Stimulated activated CD4-positive, alpha-beta T cell treated with anti-CD3 and anti-CD28 coated beads, Interleukin-1b, Interleukin-23, amount 100 ng/mL, for 1 hour (primary cell): ENCODE measurements at places on chromosomes 1 and 21.

- DNase-seq = no peak
These were observed 14.3 kb downstream of the DAP3 start for GRCh38 chr1:155703216-155703615.

DNA sequence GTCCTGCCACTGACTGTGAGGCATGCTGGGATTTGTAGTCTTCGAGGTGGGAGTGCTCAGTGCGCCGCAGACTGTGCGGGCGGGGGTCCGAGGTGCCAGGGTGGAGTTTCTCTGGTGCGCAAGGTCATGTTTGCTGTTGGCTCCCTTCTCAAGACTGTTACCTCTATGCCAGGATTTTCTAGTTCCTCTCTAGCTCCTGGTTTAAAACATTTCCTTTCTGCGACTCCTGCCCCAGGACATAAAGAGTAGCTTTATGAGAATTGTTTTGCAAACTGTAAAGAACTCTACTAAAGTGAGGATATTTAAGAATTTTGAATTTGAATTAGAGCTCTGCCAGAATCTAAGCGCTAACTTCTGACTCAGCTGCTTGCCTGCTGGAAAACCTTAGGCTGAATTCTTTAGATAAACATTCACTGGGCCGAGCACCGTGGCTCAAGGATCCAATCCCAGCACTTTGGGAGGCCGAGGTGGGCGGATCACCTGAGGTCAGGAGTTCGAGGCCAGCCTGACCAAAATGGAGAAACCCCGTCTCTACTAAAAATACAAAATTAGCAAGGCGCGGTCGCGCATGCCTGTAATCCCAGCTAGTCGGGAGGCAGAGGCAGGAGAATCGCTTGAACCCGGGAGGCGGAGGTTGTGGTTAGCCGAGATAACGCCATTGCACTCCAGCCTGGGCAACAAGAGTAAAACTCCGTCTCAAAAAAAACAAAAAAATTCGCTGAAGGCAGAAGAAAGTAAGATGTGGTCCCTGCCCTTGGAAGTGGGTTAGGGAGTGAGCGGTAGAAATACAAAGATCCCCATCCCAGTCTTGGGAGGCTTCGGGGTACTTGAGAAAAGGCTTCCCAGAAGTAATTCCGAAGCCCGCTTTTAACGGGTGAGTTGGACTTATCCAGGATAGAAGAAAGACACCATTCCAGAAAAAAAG lies 992 bp upstream of the USP48 start:
- DNase-seq = no peak

GRCh38 chr1:233042834-233043233 lies 92.4 kb downstream of the NTPCR start:
- DNase-seq = no peak

DNA sequence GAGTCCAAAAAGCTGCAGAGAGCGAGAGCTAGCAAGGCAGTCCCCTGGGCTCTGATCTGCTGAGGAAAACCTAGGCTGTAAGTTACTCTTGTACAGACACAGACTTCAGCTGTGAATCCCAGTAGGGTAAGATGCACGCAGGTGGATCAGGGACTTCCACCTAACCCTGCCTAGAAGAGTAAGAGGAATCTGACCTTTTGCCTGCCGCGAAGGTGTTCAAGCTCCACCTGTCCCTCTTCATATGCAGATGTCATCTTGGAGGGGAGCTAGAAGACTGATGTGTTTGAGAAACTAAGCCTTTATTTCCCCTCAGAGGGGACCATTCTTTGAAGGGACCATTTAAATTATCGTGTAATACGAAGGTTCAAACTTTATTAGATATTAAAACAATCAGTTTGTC lies 108.6 kb upstream of the USP24 start:
- DNase-seq = no peak

- DNase-seq = no peak
These were observed 29.0 kb upstream of the JAK1 start for GRCh38 chr1:64995316-64995715.

GRCh38 chr21:43825936-43826622 lies 36.7 kb downstream of the RRP1 start:
- no peak for DNase-seq

- no peak for DNase-seq
These were observed 286.8 kb upstream of the PLD5 start for GRCh38 chr1:242811092-242811840.

DNA sequence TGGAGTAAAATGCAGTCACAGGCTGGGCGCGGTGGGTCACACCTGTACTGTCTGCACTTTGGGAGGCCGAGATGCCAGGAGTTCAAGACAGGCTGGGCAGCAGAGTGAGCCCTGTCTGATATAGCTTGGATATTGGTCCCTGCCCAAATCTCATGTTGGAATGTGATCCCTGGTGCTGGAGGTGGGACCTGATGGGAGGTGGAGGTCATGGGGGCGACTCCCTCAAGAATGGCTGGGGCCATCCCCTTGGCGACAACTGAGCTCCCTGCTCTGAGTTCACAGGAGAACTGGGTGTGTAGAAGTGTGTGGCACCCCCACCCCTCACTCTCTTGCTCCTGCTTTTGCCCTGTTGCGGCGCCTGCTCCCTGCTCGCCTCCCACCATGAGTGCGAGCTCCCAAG lies 11.5 kb upstream of the PDXK start:
- no peak for DNase-seq

DNA sequence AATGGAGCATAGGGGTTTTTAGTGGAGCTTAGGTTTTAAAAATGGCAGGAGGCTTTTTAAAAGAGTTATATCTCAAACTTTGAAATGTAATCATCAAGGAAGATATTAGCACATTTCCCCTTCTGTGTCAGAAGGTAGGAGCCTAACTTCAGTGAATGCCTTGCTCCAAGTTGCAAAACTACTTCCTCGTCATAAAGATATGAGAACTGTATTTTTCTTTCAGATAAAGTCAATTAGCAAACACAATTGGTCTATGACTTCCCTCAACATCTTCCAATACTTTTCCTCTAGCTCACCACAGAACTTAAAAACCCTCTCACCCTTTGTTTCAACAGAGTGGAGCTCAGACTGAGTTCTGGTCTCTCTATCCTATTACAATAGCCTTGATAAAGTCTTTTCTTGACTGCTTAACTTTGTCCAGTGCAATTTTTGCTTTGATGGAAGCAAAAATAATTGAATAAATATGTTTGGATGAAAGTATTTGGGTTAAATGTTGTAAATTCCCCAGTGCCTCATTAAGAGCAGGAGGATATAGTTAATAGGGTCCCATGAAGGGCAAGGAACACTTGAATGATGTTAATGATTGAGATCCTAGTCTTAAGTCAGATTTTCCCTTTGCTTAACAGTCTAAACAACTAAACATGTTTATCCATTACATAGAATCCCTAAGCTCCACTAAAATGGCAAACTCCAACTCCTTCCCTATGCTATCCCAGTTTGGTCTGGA lies 58.9 kb downstream of the TNFSF18 start:
- DNase-seq = no peak

- no peak for DNase-seq
These were observed 27.8 kb upstream of the CCSAP start for GRCh38 chr1:229370601-229371021.

DNA sequence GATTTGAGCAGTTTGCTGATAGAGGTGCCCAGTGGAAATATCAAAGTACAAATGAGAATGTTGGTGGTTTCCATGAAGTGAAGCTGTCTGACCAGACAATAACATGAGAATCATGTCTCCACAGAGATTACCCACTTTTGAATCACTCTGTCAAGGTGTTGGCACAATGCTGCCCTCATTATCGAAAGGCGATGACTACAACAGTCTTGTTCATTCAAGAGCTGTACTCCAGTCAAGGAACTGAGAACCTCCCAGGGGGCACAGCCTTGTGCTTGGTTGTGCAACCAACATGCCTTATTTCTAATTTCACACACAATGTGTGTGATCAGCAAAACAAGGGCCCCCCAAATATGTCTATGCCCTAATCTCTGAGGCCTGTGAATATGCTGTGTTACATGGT lies 35.7 kb downstream of the ETS2 start:
- no peak for DNase-seq

DNA sequence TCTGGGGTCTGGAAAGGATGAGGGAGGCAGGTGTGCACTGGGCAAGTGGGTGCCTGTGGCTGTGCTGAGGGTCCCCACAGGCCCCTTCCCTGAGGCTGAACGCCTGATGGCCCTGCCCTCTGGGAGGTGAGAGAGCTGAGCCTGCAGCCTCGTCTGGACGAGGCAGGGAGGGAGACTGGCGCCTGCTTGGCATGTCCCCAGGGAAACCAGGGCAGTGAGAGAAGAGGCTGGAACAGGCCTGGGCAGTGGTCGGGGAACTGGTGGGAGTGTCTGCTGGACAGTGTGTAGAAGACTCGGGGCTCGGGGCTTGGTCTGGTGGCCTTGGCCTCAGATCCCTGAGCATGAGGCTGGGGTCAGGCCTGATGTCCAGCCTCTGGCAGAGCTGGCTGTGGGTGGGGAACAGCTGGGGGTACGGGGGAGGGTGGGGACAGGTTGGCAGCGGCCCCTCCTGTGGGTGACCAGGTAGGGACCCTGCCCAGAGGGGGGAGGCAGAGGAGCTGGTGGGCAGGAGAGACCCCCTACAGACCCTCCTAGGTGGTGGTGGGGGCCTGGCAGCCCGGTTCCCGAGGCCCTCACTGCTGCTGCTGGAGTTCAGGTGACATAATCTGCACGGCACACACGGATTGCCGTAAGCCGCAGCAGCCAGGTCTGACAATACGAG lies 30.8 kb upstream of the PLCH2 start:
- DNase-seq = no peak

GRCh38 chr1:36156329-36157114 lies 562 bp downstream of the MAP7D1 start:
- DNase-seq = no peak

GRCh38 chr1:53826367-53826766 lies 11.7 kb downstream of the NDC1 start:
- no peak for DNase-seq

DNA sequence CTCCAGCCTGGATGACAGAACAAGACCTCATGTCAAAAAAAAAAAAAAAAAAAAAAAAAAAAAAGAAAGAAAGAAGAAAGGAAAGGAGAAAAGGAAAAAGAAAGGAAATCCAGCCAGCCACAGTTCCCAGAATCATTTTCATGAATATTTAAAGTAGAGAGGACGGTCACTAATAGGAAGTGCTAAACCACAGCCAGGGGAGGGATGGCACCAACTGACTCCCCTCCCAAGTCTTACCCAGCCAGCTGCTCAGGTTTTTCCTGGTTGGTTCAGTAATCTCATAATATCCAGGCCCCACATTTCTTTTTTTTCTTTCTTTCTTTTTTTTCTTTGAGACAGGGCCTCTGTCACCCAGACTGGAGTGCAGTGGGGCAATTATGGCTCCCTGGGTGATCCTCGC lies 63.9 kb upstream of the AK4 start:
- DNase-seq = no peak

DNA sequence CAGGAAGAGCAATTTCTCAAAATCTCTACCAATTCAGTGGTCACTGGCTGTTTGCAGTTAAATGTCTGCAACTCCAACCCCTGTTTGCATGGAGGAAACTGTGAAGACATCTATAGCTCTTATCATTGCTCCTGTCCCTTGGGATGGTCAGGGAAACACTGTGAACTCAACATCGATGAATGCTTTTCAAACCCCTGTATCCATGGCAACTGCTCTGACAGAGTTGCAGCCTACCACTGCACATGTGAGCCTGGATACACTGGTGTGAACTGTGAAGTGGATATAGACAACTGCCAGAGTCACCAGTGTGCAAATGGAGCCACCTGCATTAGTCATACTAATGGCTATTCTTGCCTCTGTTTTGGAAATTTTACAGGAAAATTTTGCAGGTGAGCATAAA lies 167.2 kb downstream of the CRB1 start:
- no peak for DNase-seq

DNA sequence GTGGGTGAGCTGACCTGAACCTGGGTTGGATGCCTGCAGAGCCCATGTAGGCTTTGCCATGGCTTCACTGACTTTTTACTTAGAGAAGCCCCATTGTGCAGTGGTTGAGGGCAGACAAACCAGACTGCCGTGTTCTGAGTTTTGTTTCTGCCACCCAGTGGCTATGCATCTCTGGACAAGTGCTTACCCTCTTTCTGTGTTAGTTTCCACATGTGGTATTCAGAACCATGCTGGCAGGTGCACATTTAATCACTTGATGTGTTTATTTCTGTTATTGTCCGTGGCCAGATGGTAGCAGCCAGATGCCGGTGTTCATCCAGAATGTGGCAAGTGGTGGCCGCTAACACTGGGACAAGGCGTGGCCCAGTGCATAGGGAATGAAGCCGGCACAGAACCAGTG lies 10.3 kb upstream of the PTPN7 start:
- DNase-seq = no peak

GRCh38 chr1:117563492-117563875 lies 42.4 kb upstream of the TENT5C start:
- no peak for DNase-seq

DNA sequence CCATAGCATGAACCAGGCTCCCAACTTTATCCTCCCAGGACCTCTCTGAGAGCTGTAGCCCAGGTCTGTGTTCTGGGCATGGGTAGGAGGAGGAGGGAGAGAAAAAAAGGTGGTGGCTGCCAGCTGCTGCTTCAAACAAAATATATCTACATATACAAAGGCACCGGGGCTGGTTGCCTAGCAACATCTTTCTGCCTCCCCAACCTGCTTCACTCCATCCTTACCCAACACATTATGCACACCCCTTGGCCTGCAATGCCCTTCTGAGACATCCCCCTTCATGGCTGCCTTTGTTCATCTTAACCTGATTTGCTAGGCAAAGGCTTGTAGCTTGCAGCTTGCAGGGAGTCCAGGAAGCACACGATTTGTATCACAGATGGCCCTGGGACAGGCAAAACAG lies 27.2 kb upstream of the ATP1A1 start:
- peak; percentile 11 for DNase-seq

DNA sequence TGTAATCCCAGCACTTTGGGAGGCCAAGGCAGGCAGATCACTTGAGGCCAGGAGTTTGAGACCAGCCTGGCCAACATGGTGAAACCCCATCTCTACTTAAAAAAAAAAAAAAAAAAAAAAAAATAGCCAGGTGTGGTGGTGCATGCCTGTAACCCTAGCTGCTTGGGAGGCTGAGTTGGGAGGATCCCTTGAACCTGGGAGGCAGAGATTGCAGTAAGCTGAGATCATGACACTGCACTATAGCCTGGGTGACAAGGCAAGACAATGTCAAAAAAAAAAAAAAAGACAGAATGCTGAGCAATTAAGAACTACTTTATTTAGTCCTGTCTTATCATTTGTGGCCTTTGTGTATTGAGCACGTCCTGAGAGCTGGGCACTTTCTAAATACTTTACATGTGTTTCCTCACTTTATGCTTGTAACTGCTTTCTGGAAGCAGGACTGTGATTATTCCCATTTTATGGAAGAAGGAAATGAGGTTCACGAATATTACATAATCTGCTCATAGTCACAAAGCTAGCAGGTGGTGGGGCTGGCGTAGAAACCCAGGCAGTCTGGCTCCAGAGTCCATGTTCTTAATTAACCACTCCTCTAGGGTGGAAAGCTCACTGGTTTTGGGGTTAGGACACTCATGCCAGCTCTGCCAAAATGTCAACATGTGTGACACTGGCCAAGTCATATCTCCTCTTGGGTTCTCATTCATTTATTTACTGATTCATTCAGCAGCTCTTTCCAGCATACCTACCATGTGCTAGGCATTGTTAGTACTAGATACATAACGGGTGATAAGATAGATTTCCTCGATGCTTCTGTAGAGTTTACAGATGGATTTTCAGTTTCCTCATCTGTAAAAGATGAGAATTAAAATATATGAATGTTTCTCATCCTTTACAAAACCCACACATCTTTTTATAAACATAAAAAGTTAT lies 57.7 kb downstream of the DDR2 start:
- no peak for DNase-seq

- no peak for DNase-seq
These were observed 179.9 kb downstream of the TGFB2 start for GRCh38 chr1:218525031-218525430.

- DNase-seq = peak; percentile 27
These were observed 32.0 kb downstream of the RSPH1 start for GRCh38 chr21:42463861-42464515.
